Cerebellum (tissue), 4 donors: ENCODE measurements at places on chromosomes 1 and 21. TPM values are rescaled to one million over a fixed set of nuclear protein-coding genes. Genes with fewer than 3 reads are reported as not detected.
A peak's percentile ranks its signal among the peaks of the same experiment; 100 is the strongest.

The PADI1 gene
- 0.18 TPM for total RNA-seq

The FMO4 gene
- 2.4 TPM for total RNA-seq

DNA sequence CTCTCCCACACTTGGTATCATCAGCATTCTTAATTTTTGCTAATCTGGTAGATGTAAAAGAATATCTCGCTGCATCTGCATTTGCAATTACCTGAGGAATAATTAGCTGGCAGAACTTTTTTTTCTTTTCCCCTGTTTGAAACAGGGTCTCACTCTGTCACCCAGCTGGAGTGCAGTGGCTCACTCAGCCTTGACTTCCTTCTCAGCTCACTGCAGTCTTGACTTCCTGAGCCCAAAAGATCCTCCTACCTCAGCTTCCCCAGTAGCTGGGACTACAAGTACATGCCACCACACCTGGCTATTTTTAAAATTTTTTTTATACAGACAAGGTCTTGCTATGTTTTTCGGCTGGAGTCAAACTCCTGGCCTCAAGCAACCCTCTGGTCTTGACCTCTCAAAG is 35.4 kb upstream of the ENAH start:
- no peak for DNase-seq

The OR2L8 gene
- 6.6 TPM for total RNA-seq

- DNase-seq = no peak
These were observed 72.8 kb downstream of the SELENOF start for GRCh38 chr1:86841116-86841515.

DNA sequence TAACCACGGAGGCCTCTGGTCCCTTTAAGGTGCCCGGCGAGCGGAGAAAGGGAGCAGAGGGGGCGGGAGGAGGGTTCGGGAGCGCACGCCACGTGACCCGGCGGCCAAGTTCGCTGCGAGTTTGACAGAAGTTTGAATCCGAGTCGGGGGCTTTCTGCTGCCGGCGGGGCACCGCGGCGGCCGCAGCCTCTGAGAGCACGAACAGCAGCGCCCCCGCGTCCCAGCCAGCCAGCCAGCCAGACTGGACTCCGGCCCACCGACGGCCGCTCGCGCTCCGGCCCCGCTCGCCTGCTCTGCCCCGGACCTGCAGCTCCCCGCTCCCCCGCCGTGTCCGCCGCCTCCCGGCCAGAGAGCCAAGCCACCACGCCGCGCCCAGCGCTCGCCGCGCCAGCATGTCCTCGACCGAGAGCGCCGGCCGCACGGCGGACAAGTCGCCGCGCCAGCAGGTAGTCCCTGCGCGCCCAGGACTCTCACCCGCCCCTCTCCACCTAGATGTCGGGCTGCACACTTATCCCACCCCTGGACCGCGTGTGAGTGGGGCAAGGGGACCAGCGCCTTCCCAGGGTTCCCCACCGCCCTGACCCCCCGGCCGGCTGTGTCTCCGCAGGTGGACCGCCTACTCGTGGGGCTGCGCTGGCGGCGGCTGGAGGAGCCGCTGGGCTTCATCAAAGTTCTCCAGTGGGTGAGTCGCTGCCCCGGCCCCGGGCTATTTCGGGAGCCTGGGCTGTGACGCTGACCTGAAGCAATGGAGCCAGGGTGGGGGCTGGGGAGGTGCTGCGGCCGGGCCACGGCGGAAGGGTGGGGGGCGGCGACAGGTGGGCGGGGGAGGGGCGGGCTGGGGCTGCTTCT is at the start of gene SYPL2:
SYPL2 (plus strand) TSS at position 95 of the 849 bp plus-strand sequence; CDS start at position 393, 298 bp downstream.
- peak; percentile 39 for DNase-seq

- DNase-seq = no peak
These were observed 122.7 kb downstream of the RGS21 start for GRCh38 chr1:192439373-192440025.

- DNase-seq = no peak
These were observed 1557.0 kb downstream of the MRPL39 start for GRCh38 chr21:24050231-24050630.

GRCh38 chr1:40936931-40937339 is 42.6 kb upstream of the CTPS1 start:
- no peak for DNase-seq

GRCh38 chr1:210233216-210233494 is 559 bp downstream of the SERTAD4 start:
- DNase-seq = peak; percentile 20

The OVAAL gene
- total RNA-seq = not detected

- DNase-seq = no peak
These were observed 642 bp upstream of the CREG1 start for GRCh38 chr1:167554028-167554779.

GRCh38 chr1:8359617-8360481 is 41.9 kb downstream of the SLC45A1 start:
- DNase-seq = no peak

The DTL gene
- 11.4 TPM for total RNA-seq

The OR2L2 gene
- total RNA-seq = 2.1 TPM

DNA sequence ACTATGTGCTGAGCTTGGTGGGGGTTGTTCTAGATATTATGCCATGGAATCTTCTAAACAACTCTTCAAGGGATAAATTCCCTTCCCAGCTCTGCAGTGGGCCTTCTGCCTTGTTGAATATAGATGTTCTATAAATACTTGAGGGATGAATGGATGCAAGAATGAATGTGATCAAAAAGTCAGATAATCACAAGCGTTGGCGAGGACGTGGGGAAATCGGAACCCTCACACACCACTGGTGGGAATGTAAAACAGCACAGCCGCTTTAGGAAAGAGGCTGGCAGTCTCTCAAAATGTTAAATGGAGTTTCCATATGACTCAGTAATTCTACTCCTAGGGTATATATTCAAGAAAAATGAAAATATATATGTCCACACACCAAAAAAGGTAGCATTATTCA is 19.0 kb downstream of the SDC3 start:
- DNase-seq = no peak

The LRRC8D gene
- total RNA-seq = 24.8 TPM

The CYP4A11 gene
- 0.36 TPM for total RNA-seq

The SEMA4A gene
- 12.3 TPM for total RNA-seq

DNA sequence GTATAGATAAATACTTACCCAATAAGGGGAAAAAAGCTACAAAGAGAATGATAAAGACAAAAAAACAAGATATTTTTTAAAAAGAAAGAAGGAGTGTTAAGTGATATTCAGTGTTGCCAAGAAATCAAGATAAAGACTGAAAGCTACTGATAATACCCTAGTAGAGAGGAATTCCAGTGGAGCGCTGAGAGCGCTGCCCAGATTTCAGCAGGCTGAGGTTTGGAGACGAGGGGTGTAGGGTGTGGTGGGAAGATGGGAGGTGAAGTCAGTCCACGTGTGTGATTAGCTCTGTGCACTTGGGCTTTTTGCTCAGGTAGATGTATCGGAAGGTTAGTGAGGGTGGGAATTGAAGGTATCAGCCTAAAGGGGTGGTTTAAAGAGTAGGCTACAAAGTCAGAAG is 47.8 kb downstream of the FMN2 start:
- no peak for DNase-seq

DNA sequence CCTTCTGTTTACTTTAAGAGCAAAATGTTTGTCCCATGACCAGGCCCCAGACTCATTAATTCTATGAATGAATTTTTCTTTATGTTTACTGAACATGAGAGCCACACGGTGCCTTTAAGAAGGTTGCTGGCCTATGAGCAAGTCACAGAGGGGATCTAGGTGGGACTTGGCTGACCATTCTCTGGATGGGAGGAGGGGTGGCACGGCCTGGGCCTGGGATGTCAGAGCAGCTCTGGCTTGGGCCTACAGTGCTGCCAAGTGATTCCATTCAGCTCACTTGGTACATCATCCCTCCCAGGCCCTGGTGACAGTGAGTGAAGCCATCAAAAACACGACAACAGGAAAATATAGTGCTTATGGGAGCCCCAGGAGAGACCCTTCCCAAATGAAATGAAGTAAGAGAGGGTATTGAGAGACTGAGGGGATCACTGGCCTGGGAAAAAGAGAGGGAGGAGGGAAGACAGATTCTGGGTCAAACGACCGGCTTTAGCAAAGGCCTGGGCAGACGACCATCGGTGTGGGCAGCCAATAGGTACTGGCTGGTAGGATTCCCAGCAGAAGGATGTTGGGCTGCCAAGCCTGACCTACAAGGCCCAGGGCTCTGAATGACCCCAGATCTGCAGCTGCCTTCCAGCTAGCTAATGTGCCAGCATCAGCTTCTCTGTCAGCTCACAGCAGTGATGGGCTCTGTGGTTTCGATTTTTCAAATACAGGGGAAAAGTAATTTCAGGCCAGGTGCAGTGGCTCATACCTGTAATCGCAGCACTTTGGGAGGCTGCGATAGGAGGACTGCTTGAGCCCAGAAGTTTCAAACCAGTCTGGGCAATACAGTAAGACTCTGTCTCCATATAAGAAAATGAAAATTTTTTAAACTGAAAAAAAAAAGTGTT is 3.3 kb downstream of the TMEM53 start:
- DNase-seq = peak; percentile 57

The SH3D21 gene
- total RNA-seq = 5.4 TPM

The TMEM61 gene
- 1.2 TPM for total RNA-seq

The EXTL1 gene
- total RNA-seq = 2.3 TPM

DNA sequence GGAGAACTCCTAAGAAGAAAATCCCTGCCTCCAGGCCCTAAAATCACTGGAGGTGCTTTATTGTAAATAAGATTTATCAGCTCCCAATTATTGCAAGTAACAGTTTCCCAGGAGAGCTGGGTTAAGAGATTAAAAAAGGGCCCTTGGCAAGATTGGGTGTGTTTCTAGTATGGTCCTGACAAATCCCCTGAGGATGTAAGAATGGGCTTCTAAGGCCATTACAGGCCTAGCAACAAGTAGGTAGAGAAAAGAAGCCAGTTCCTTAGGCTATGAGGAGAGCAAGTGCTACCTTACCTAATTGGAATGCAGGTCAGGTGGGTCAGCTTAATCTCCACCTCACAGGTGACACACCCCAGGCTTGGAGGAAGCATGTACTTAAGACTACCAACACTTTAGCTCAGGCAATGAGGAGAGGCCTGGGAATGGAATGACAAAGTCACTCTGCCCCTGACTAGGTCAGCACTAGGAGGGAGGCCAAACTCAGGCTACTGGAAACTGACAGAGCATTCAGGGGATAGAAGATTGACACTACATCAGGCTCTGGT is 6.8 kb upstream of the OTUD7B start:
- DNase-seq = no peak

The CHI3L2 gene
- not detected for total RNA-seq

- no peak for DNase-seq
These were observed 22.6 kb upstream of the MYSM1 start for GRCh38 chr1:58722414-58722813.

The S100A9 gene
- total RNA-seq = 9.0 TPM

The PRRX1 gene
- total RNA-seq = 13.3 TPM

GRCh38 chr21:19590044-19590443 is 1186.5 kb upstream of the TMPRSS15 start:
- DNase-seq = no peak

The SPAG17 gene
- 4.9 TPM for total RNA-seq

- DNase-seq = no peak
These were observed 14.5 kb downstream of the SORT1 start for GRCh38 chr1:109383087-109383779.

- DNase-seq = no peak
These were observed 3.8 kb downstream of the PLA2G2A start for GRCh38 chr1:19975423-19976193.

The KCNN3 gene
- 4.2 TPM for total RNA-seq

GRCh38 chr1:211309617-211310016 is 17.0 kb upstream of the TRAF5 start:
- DNase-seq = no peak

The CHI3L1 gene
- 0.18 TPM for total RNA-seq

DNA sequence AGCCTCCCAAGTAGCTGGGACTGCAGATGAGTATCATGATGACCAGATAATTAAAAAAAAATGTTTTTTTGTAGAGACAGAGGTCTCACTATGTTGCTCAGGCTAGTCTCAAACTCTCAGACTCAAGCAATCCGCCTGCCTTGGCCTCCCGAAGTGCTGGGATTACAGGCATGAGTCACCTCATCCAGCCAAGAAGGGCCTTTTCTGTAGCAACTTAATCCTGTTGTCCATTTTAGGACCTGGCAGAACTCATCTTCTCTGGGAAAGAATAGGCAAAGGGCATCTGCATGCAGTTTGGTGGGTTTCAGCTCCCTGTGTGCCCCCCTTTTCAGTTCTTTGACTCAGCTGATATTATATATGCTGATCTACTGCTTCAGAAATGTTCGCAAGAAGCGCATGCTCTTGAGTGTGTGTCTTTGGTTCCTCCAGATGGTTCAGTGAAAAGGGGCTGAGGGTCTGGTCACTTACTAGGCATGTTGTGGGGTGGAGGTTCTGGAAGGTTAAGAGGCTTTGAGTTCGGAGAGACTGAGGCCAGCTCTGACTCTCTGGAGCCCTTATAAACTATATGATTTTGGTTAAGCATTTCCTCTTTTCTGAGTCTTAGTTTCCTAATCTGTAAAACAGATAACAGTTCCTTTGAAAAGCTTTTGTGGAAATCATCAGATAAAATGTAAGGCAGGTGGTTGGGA is 19.4 kb upstream of the SRSF4 start:
- DNase-seq = no peak

DNA sequence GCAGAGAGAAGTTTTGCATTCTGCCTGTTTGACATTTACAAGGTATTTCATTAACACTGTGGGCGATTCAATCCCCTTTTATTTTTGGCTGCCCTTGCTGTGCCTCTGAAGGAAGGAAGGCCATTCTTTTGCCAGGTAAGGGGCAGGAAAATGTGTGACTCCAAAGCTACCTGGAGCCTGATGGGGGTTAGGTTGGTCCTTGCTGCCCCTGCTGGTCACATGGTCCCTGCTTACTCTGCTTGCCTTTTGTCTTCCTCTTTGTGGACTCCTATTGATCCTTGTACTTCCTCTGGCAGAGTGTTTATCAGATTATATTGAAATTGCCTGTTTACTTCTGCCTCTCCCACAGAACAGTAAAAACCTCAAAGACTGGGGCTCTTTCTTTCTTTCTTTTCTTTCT is 65.7 kb downstream of the ST6GALNAC3 start:
- no peak for DNase-seq

DNA sequence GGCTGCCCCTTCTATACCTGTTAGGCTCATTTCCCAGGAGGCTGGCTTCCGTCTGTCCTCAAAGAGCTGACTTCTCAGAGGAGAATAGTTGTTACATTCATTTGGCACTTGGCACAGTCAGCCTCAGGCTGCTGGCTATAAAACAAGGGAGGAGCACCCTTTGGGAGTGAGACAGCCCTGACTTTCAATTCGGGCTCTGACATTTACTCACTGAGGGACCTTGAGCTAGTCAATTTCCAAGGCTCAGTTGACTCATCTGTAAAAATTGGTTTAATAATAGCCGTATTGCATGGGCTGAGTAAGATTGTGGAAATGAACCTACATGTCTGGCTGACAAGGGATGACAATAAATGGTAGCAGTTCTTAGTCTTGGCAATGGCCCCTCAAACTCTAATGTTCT is 13.7 kb downstream of the ALX3 start:
- DNase-seq = no peak

The FCGR3B gene
- total RNA-seq = 0.36 TPM

- no peak for DNase-seq
These were observed 1227.3 kb downstream of the PLA2G4A start for GRCh38 chr1:188056011-188056410.

- no peak for DNase-seq
These were observed 2.7 kb downstream of the USP25 start for GRCh38 chr21:15732290-15732995.

DNA sequence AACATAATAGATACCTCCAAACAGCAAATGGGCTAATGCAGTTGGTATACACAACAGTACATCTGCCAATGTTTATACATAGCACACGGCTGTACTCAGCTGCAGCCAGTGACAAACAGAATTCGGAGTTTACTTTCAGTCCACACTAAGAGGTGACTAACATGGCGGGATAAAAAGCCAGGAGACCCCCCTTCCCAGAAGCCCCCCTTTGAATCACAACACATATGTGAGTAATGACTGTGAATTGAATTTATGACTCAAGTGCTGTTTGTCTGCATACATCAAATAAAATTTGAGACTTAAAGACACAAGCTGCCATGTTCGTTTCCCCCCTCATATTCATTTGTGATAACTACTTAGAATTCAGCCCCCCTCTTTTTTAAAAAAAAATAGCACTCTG is 113.2 kb downstream of the RUNX1 start:
- DNase-seq = no peak
